Muscle of arm (tissue), 14 donors: ENCODE measurements at places on chromosomes 1 and 21. TPM values are rescaled to one million over a fixed set of nuclear protein-coding genes. Genes with fewer than 3 reads are reported as not detected.

DNA sequence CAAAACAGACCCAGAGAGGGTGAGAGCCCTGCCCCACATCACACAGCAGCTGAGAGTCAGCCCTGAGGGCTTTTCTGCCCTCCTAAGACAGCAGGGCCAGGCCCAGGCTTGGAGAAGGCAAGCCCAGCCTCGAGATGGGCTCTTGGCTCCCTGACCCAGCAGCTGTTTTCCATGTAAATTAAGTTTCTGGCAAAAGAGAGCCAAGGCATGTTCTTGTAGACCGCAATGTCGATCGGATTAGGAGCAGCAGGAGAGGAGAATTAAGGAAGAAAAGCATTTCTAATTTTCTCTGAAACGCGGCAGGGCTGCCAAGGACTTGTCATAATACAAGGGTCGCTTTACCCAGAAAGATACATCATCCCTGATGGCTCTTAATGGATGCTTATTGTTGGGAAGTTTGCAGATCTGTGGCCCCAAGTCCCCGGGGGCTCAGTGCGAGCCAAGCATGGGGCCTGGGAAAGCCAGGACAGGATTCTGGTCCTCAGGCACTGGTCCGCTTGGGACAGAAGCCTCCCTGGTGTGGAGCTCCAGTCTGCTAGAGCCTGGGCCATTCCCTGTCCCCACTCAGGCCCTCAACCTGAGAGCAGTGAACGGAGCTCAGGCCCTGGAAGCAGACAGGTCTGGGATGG lies 62.8 kb downstream of the DMRTB1 start:
- peak; percentile 67 for DNase-seq

DNA sequence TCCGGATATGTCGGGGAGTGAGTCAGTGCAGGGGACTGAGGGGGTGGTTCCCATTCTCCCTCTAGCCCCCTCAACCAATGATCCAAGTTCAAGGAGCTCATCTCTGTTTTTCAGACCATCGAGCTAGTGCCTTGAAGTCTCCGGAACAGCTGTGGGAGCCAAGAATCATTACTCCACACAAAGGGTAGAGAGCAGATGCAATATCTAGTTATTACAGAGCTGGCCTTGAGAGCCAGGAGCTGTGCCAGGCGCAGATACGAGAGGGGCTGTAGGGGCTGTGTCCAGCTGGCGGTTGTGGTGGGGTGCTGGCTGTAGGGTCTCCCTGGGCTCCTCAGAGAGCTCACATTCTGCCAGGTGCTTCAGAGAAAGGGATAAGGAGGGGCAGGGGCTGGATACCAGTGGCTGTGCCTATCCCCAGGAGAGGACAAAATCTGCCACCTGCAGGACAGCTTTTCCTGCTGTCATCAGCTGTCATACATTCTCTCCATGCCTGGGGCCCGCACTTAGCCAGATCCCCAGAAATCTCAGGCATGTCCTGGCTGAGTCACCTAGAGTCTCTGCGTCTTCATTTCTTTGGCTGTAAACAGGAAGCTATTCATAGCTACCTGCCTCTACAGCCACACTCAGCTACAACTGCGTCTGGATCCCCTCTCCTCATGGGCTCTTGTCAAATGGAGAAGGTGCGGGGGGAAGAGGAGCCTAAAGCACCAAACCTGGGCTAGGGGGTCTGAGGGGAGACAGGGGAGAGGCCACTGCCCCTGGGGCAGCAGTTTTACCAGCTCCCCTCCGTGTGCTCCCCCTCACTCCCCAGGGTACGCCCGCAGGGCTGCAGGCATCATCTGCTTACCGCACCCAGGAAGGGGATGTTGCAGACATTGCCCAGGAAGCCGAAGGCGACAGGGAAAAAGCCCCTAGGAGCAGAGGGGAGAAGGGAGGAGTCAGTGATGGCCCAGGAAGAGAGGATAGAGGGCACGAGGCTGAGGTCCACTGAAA lies 2.4 kb upstream of the KISS1 start:
- no peak for DNase-seq

- no peak for DNase-seq
Observed at GRCh38 chr1:12451560-12451900, 166.5 kb downstream of the DHRS3 start.

- DNase-seq: no peak
Observed at GRCh38 chr1:54111624-54112023, 41.2 kb downstream of the CDCP2 start.

GRCh38 chr1:228274452-228275178 lies 66.8 kb downstream of the OBSCN start:
- DNase-seq: no peak

DNA sequence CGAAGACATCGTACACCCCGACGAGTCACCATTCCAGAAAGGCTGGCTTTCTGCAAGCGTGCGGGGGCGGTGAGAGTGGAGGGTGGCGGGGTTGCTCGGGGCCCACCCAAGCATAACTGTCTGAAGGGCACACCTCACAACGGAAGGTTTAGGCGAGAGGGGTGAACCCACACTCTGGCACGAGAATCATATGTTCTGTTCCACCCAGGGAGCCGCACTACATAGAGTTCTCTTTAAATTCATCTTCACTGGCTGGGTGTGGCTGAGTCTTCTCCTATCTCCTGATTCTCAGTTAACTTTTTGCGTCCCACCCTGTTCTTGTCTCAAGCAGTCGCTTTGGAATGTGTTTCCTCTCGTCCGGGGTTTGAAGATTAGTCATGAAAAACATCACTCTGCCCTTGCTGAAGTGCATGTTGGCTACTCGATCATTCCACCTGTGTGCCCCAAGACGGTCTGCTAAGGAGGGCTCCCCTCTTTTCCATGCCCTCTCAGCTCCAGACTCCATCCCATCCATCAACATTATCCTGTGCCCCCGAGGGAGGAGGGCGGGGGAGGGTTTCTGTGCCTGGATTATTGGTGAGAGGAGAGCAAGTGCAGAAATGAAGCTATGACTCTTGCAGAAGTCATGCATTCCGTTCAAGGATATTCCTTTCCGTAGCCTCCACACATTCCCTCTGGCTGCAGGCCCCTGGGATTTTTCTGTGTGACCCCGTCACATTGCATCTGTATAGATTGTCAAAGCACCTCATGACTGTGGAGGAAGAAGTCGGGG lies 53.5 kb upstream of the CD34 start:
- no peak for DNase-seq

DNA sequence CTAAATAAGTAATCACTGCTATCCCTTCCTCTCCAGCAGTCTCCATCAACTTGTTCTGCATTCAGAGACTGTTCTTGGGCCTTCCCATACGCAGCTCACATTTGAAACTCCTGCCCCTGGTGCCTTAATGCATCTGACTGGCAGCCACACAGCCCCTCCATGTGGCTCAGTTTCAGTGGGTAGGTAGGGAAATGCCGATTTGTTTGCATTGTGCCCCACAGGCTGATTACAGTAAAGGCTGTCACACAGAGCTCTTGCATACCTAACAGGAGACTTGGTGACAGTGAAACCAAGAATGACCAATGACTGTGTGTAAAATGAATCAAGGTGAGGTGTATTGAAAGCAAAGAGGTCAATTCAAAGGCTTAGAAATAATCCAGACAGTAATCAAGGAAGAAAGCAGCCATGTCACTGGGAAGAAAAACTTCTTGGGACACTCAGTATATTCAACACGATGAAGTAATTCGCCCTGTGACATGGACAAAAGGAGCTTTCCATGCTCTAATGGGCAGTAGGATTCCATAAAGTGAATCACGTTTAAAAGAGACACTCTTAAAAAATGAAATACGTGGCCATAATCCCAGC lies 12.7 kb upstream of the B3GALNT2 start:
- DNase-seq: no peak

DNA sequence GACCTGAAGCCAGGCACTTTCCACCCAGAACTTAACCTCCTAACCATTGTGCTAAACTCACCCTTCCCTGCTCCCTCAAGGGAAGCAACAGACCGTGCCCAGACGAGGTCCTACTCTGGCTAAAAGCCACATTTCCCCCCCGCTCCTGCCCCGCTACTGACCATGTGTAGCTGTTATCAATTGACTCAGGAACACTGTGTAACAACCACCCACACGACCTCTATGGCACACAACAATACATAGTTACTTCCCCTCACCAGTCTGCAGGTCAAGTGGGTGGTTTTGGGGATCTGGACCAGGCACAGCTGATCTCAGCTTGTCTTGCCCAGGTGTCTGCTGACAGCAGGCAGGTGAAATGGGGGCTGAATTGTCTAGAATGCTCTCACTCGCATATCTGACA lies 40.1 kb downstream of the CAMK2N1 start:
- no peak for DNase-seq

DNA sequence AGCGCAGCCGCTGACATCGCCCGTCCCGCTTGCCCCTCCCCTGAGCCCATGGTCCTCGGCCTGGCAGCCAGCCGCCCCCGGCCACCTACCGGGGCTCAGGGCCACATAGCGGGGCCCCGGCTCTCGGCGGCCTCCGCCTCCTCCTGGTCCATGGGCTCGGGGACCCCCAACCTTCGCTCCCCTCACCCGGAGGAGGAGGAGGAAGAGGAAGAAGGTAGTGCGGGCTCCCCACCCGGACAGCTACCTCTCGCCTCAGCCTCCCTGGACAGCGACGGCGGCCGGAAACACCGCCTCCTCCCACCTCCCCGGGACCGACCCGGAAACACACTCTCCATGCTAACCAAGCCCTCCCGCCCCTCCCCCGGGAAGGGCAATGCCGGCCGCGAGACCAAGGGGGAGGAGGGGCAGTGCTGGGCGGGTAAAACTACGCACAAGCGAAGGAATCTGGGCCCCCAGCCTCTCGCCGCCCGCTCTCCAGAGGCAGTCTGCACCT lies at the start of gene KIAA0319L:
Gene KIAA0319L (minus strand): TSS at position 286 of the 493 bp plus-strand sequence. CDS start 2,912 bp downstream, outside the sequence.
- no peak for DNase-seq

GRCh38 chr1:168004531-168004930 lies 67.7 kb upstream of the MPC2 start:
- DNase-seq: no peak

DNA sequence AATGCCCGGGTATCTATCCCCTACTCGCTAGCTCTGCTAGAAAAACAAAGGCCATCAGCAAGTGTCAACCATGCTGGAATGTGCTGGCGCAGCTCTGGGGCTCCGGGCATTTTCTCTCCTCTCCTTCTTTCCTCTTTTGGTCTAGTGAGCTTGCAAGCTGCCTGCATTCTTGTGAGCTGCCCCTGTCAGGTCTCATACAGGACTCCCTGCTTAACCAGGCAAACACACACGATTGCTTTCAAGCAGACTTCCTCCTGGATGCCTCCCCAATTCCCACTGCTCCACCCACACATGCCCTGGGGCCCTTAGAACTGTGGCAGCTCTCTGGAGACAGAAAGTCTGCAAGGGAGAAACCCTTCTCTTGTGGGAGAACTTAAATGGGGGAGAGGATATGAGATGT lies 35.7 kb upstream of the SUCO start:
- DNase-seq: no peak

DNA sequence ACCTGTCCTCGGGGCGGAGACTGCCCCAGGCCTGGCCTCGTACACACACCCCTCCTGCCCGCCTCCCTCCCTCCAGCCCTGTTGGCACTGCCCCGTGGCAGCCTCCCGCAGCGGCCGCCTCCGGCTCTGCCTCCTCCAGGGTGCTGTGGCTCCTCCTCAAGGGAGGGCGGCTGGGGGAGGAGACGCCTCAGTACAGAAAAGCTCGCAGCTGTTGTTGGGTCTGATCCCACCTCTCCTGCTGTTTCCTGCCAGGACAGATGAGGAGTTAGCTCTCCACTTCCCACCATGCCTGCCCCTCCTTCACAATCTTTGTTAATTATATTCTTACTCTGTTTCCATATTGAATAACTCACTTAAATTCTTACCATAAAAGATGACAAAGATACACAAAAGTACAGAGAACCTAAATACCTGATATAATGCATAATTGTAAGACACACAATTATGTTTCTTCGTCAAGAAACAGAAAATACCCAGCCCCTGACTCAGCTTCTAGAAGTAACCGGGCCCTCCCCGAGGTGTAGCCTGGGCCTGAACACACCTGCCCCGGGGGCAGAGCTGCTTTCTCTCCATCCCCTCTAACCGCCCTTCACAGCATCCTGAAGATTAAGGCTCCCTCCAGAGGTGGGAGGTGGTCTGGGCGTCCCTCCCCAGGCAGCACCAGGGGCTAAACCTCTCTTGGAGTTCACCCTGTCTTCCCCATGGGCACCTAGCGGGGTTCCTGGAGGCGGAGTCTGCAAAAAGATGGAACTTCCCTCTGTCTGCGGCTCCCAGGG lies 30.6 kb upstream of the COL6A1 start:
- peak; percentile 81 for DNase-seq

- no peak for DNase-seq
Observed at GRCh38 chr1:203338335-203339036, 12.4 kb downstream of the FMOD start.

DNA sequence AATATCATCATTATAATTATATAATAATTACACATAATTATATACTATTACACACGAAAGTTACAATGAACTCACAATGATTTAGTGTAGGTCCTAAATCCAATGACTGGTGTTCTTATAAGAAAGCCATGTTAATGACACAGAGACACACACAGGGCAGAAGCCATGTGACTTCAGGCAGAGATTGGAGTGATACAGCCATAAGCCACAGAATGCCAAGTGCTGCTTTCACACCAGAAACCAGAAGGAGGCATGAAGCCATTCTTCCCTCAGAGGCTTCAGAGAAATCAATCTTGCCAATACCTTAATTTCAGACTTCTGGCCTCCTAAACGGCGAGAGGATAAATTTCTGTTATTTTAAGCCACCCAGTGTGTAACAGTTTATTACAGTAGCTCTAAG lies 147.4 kb upstream of the KRTAP19-8 start:
- DNase-seq: no peak

DNA sequence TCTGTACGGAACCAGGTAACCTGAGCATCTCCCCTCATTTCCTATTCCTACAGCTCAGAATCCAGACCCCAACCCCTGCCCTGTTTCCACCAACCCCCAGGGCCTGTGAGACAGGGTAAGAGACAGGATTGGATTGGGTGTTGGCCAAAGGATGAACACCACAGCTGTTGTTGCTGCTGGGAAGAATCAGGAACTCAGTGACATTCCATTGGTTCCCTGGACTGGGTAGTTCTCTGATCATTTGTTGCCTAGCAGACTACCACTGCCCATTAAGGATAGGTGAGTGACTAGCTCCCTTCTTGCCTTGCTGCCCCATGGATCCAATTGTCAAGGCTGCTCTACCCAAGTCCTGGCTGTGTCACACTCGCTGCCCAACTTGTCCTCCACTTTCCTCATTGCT lies 10.0 kb downstream of the NCSTN start:
- no peak for DNase-seq

GRCh38 chr1:11860587-11860986 lies 1.8 kb upstream of the NPPB start:
- DNase-seq: no peak

Gene STIL
- polyA plus RNA-seq: 7.5 TPM

Gene PDPN
- not detected for polyA plus RNA-seq

Gene CRNN
- polyA plus RNA-seq: not detected

Gene FOXD2
- 0.22 TPM for polyA plus RNA-seq

Gene DCDC2B
- 1.0 TPM for polyA plus RNA-seq

Gene AGO1
- polyA plus RNA-seq: 10.1 TPM

Gene CLIC6
- not detected for polyA plus RNA-seq

Gene EMC1
- 44.2 TPM for polyA plus RNA-seq

Gene CITED4
- not detected for polyA plus RNA-seq

Gene ARHGAP29
- polyA plus RNA-seq: 49.8 TPM

Gene KRTAP19-6
- not detected for polyA plus RNA-seq

Gene GPR89A
- polyA plus RNA-seq: 46.1 TPM
